Stimulated activated CD4-positive, alpha-beta T cell treated with anti-CD3 and anti-CD28 coated beads, Interleukin-12 subunit alpha, Interleukin-12 subunit beta, amount 100 ng/mL, for 4 hours (primary cell): ENCODE measurements at places on chromosomes 7 and 10.
A peak's percentile ranks its signal among the peaks of the same experiment; 100 is the strongest.

- DNase-seq: no peak
Measured at GRCh38 chr10:61376908-61377368, 76.2 kb downstream of the TMEM26 start.

- DNase-seq: no peak
Measured at GRCh38 chr7:64371116-64371515, 57.4 kb downstream of the ZNF736 start.

DNA sequence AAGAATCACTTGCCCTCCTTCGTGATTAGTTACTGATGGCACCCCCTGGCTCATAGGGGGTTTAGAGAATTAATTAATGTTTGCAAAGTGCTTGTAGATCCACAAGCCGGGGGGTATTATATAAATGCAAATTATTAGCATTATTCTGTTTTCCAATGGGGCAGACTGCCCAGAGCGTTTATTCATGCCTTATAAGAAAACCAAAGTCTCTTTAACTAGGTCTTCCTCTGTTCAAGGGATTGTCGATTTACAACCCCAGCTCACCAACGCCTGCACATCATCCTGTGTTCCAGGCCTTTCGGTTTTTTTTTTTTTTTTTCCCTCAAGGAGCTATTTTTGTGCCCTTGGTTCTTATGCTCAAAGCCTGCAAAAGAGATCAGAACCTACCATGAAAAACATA is 630.7 kb downstream of the PARD3 start:
- no peak for DNase-seq

DNA sequence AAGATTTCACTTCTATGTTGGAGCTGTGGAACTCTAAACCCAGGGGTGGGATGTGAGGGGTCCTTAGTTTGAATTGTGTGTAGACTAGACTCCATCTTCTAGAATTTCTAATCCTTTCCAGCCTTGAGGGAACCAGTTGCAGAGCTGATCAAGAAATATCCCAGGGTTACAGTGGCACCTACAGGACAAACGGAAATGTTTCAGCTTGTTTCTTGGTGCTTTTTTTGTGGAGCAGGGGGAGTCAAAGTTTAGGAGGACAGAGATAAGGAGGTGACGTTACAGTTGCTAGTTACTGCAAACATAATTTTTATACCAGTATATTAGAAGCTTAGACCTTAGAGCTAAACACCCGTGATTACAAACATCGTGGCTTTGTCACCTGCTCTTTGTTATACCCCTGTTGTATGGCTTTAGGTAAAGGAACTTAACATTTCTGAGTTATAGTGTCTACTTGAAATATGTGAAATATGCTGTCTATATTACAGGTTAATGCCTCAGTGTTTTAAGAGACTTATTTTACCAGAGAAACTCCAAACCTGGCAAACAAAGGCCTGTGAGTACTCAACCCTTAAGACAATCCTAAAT is 84.5 kb upstream of the DYNC1I1 start:
- no peak for DNase-seq

GRCh38 chr7:69109246-69109645 is 489.0 kb upstream of the AUTS2 start:
- no peak for DNase-seq

- no peak for DNase-seq
Measured at GRCh38 chr10:14389981-14390590, 59.4 kb upstream of the FRMD4A start.

DNA sequence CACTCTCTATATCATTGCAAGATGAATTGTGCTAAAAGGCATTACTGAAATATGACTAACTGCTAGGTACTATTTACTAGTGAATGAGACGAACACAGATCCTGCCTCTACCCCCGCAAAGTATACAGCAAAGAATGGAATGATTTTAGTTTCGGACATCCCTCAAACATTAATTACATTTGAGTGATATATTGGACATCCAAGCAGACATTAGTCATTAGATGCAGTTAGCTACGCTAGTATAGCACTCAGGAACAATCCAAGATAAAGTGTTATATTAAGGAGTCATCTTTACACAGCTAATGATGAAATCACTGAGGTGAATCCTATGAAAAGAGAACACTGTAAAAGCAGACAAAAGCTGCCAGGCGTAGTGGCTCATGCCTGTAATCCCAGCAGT is 7.3 kb upstream of the TAF3 start:
- DNase-seq: no peak

- DNase-seq: no peak
Measured at GRCh38 chr10:2744547-2745200, 322.7 kb upstream of the PFKP start.

- DNase-seq: no peak
Measured at GRCh38 chr7:83691095-83691494, 42.2 kb upstream of the SEMA3E start.

DNA sequence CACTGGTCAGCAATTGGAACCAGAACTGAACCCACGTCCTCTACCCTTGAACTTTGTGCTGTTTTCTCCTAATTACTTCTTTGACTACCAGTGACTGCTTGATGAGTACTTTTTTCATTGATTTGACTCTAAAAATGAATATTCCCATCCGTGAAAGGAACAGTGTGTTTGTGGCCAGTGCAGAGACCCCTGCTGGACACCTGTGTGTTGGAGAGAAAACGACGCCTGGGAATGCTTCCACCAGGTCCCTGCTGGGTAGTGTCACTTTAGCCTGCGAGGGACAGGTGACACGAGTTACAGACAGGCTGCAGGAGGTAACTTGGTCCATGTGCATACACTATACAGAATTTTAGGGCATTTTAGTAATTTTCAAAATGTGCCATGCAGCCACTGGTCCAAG is 6.8 kb upstream of the GJD4 start:
- DNase-seq: no peak

- no peak for DNase-seq
Measured at GRCh38 chr7:105426606-105427146, 38.0 kb upstream of the SRPK2 start.

- no peak for DNase-seq
Measured at GRCh38 chr7:92058040-92058439, 76.2 kb downstream of the CYP51A1 start.

GRCh38 chr7:101590663-101591435 is 38.2 kb downstream of the MYL10 start:
- DNase-seq: no peak

DNA sequence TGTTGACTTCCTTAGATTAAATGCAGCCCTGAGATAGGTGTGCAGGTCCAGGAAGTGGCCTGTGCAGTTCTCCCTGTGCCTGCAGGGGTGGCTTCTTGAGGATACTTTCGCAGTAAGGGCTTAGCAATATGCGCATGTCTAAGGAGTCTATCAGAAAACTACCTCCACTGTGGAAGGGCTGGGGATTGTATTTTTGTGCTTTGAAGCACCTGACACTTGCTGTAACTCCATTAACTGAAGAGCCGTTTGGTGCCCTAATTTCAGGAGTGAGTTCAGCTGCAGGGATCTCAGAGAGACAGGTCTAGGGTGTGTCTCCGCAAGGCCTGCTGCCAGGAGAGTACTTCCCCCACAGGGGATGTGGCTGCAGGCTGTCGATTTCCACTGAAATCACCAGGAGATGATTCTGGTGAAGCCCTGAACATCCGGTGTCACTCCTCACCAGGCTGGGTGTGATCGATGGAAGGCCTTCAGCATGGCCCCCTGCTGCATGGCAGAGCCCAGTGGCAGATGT is 35.5 kb downstream of the IKZF1 start:
- DNase-seq: no peak

DNA sequence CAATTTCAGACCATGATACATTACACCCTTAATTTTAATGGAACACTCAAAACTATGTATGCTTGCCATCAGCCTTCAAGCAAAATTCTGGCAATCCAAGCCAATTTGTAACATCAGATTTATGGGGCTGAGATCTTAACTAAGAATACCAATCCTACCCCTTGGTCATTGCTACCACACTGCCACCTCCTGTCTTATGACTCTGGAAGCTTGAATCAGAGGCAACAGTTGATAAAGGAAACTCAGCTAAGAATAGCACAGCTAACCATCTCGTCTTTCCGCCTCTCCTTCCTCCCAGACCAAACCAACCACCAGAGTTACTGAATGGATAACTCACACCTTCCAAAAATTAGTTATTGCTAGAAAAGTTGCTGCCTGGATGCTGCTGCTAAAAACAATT is 7.4 kb downstream of the IGF2BP3 start:
- DNase-seq: no peak

- no peak for DNase-seq
Measured at GRCh38 chr10:13056456-13057077, 43.4 kb upstream of the OPTN start.

DNA sequence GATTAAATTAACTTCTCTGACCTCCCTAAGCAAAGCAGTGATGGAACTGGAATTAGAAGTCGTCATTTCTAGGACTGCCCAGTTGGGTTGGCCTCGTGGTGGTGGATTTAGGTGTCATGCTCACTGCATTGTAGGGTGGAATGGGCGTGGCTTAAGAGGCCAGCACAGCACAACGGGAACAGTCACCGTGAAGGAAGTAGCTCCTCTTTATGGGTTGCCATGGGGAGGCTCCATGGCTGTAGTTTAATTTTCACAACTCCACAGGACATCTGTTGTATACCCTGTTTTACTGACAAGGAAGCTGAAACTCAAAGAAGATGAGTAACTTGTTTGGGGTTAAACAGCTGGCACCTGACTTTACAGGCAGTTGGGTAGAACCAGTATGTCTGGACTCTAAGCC is 208.3 kb downstream of the CELF2 start:
- peak; percentile 38 for DNase-seq

GRCh38 chr10:108673741-108674140 is 1249.6 kb downstream of the XPNPEP1 start:
- no peak for DNase-seq

GRCh38 chr7:130491841-130492522 is at the start of gene MEST:
Gene MEST, plus strand, starts transcription at chr7:130492085. Its CDS starts 229 bp downstream, at chr7:130492314.
- DNase-seq: no peak

DNA sequence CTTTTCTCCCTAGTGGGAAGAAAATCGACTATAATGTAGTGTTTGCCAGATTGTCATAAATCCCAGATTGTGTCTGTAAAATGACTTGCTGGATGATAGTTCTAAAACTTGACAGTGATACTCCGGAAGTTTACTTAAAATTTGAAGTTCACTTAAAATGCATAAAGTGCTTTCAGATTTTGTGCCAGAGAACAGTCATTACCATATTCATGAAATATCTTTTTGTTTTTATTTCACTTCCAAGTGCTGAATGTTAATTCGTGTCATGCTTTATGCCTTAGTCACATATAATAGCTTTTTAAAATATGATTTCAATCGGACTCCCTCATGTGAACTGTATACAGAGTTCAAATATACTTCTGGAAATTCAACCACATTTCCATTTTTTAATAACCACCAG is 30.4 kb downstream of the PRPF18 start:
- DNase-seq: no peak

DNA sequence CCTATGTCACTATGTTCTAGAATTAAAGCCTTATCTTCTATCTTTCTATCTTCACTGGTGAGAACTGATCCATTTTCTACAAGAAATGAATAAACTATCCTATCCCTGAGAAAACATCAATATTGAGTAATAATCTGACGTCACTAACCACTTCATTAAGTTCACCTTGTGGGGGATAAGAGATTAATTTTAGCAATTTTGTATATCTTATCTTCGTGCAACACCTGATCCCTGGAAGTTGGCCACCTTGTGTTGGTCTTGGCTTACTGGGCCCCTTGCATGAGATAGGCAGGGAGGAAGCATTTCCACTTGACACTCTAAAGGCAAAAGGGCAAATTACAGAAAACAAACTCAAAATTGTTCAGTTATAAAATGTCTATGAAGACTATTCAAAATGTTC is 20.1 kb upstream of the OR6B1 start:
- no peak for DNase-seq

DNA sequence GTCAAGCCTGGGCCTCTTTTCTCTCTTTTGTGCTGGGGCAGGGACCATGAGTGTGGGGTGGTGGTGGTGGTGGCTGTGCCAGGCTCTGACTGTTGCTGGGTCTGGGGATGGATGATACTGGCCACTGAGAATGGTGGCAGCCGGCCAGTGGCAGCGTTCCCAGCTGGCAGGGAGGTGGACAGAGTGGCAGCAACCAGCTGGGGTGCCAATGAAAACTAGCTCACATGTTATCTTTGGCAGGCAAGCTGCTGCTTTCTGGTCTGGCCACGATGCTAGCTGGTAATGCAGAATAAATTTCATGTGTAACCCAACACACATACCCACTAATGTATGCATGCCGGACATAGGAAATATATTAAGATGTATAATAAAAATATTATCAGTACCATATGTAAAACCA is 95.0 kb upstream of the SLC26A5 start:
- DNase-seq: no peak

- DNase-seq: no peak
Measured at GRCh38 chr7:132410861-132411541, 165.3 kb downstream of the PLXNA4 start.

GRCh38 chr10:73837072-73837471 is 25.7 kb upstream of the NDST2 start:
- no peak for DNase-seq

DNA sequence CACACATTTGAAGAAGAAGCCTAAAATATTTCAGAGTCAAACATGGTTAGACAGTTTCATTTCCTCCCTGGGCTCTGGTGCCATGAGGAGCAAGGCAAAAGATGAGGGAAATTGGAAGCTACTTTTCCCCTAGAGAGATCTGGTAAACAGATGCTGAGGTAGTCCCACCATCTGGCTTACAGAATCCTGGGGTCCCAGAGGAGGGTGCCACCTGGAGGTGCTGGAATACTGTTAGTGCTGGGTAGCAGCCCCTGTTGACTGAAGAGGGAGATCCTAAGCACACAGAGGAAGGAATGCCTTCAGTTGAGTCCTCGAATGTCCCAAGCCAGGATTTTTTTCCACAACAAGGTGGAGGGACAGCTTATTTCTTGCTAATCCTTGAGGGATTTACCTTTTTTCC is 160.1 kb downstream of the FZD1 start:
- DNase-seq: no peak

DNA sequence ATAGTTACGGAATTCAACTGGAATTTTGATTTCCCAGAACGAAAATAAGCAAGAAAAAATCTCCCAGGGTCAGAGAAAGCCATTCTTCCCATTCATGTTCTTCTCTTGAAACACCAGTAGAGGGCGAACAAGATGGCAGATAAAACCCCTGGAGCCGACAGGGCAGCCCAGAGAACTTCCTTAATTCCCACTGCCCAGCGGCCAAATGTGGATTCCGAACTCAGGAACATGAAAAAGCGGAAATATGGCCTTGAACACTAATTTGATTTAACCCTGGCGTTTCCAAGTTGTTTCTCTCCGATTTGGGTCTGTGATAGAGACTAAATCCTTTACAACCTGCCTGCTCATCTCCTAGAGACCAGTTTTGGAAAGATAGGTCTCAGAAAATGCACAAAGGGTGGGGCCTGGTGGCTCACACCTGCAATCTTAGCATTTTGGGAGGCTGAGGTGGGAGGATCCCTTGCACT is 100.7 kb upstream of the WAC start:
- no peak for DNase-seq
